Activated CD4-positive, alpha-beta T cell treated with anti-CD3 and anti-CD28 coated beads, Interleukin-2, amount 10 ng/mL, durations not matched to agents 7 days and 5 days (primary cell): ENCODE measurements at places on chromosomes 1 and 21. TPM values are rescaled to one million over a fixed set of nuclear protein-coding genes. Genes with fewer than 3 reads are reported as not detected.
A peak's percentile ranks its signal among the peaks of the same experiment; 100 is the strongest.

The SLC44A3 gene
- total RNA-seq = 0.52 TPM

The SYDE2 gene
- total RNA-seq = 1.6 TPM

The TNFAIP8L2 gene
- 33.7 TPM for total RNA-seq

The IL6R gene
- total RNA-seq = 9.3 TPM

The FMO5 gene
- 0.72 TPM for total RNA-seq

The HTR6 gene
- 0.10 TPM for total RNA-seq

The TMPRSS3 gene
- total RNA-seq = 8.9 TPM

The KRTAP12-2 gene
- total RNA-seq = not detected

The CCDC24 gene
- total RNA-seq = 1.3 TPM

DNA sequence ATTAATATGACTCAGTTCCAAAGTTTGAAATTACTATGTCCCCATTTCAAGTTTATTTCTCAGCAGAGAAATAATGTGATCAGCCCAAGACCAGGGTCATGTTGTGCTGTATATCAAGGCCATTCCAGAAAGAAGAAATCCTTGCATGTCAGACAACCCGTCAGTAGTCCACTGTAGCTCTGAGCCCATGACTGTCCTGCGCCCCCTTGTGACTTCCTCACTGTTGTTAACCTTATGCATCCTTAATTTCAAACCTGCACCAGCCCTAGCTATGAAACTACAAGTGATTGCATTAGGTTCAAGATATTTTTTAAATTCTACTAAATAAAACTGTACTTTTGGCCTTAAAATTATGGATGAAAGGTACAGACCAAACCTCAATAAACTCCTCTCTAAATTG lies 133.0 kb downstream of the LRRC7 start:
- no peak for DNase-seq

- no peak for DNase-seq
These were observed 11.2 kb upstream of the VPS45 start for GRCh38 chr1:150056407-150056806.

DNA sequence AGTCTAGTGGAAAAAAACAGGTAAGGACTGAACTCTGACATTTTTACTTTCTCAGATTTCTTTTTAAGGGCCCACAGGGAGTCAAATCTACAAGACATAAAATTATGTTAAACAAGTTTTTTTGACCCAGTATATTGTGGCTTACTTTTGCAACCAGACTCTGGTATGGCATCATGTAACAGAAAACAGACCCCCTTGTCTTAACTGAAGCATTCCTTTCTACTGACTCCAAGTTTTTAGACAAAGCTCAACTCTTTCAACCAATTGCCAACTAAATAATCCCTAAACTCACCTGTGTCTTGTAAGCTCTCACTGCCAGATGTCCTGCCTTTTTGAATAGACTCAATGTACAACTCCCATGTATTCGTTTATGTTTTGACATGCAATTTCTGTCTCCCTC lies 64.3 kb downstream of the FASLG start:
- no peak for DNase-seq

GRCh38 chr1:221841251-221841982 lies 99.5 kb upstream of the DUSP10 start:
- no peak for DNase-seq

DNA sequence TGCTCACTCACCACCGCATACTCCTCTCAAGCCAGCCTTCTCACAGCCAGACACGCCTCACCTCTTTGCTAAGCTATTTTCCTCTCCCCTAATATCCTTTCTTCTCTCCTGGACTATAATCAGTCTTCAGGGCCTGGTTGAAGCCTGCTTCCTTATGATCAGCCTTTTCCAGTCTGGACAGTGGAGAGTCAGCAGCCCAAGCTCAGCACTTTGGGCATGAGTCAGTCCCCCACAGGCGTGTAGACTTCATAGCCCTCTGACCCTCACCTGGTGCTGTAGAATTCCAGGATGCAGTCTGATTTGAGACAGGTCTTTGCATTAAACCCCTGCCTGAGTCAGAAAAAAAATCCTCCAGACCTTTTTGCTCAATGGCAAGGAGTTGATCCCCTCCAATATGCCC lies 2.5 kb downstream of the HPCAL4 start:
- DNase-seq = no peak

GRCh38 chr1:22024485-22025367 lies 23.3 kb downstream of the CELA3A start:
- peak; percentile 84 for DNase-seq

DNA sequence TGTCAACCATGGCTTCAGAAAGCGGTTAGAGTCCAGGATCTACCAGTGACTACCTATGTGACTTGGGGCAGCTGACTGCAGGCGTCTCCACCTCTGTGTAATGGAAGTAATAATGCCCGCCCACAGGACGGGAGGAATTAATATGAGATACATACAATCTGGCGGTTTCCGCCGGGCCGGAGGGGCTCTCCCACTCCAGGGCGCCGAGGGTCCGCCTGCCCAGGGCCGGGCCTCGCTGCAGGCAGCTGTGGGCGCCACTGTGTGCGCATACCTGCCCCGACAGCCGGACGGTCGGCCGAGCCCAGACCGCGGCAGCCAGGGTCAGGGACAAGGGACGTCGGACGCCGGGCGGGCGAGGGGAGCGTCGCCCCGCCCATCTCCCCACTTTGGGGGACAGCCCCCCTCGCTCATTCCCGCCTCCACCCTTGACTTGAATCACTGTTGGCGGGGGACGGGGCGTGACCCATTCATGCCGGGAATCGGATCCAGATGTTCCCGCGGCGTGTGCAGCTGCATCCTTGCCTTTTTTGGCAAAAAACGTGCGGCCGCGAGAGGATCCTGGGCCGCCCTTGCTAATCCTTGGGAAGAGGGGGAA lies 6.0 kb upstream of the SF3A3 start:
- no peak for DNase-seq

GRCh38 chr1:63790989-63791388 lies 17.2 kb downstream of the ROR1 start:
- DNase-seq = no peak

GRCh38 chr1:82116105-82116504 lies 315.4 kb downstream of the ADGRL2 start:
- no peak for DNase-seq

DNA sequence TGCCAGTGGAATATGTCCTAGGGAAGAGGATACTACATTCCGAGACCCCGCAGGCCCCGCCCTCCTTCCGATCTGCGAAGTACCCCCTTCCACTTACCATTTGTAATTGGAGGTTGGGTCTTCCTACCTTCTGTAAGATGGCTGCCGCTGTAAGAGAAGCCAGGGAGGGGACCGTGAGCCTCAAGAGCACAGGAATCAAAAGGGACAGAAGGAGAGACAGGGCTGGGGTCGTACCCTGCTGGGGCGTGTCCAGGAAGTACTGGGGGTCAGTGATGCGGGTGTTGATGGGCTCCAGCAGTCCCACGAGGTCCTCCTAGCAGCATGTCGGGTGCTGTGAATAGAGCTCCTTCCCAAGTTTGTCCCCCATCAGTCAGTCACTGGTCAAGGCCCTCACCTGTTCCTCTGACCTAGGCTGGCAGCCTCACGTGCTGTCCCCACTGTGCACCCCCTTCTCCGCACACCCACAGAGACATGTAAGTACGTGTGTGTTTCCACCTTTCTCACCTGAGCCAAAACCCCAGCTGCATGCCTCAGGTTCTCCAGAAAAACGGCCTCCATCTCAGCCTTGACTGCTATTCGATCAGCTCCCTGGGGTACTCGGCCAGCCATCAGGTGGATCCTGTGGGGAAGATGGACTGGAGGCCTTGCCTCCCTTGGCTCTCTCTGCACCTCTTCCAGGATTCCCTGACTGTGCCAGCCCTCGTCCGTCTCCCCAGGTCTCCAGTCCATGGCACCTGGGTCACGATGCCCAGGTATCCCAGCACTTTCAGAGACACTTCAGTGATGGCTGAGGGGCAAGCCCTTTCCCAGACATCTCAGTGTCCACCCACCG lies 1.8 kb downstream of the HYI start:
- DNase-seq = no peak

DNA sequence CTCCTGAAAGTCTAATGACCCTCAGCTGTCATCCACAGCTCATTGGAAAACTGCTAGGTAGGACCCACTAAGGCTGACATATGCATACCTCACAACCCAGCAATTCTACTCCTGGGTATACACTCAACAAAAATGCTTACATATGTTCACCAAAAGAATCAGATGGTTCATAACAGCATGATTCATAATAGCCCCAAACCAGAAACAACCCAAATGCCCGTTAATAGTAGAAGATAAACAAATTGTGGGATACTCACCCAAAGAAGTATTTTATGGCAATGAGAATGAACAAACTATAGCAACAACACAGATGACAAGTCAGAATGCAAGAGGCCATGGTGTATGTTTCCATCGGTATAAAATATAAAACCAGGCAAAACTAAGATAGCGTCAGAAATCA lies 124.6 kb downstream of the HLCS start:
- no peak for DNase-seq

DNA sequence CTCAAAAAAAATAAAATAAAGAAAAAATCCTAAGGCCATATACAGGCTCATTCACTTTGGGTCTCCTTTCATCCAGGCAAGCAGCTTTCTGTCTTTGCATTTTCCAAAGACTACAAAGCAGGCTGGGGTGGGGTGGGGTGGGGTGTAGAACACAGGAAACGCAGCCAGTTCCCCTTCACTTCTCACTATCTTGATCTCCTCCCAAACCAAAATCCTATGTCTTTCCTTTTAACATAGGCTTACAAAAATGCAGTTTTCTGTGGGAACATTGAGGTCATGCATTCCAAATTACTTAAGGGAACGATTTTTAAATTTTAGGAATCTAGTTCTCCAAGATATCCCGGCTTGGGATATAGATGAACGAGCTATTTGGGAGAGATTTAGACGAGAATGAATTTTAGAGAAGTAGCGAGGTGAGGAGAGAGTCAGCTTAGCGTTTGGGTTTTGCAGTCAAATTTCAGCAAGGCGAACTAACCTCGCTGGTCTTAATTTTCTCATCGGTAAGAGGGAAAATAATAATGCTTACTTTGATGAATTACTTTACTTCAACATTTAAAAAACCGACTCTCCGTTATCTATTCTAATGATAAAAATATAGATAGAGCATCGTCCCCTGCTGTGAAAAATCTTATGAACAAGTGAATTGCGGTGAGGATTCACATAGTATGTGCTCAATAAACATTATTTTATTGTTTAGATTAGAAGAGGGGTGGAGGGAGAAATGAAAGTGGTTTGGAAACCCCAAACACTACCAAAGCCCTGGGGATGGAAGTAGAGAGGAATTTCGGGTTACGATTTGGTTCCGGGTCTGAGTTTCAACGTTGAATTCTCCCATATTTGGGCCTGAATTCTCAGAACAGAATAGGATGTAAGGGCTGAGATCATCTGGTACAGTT lies 735 bp upstream of the STX12 start:
- DNase-seq = no peak

DNA sequence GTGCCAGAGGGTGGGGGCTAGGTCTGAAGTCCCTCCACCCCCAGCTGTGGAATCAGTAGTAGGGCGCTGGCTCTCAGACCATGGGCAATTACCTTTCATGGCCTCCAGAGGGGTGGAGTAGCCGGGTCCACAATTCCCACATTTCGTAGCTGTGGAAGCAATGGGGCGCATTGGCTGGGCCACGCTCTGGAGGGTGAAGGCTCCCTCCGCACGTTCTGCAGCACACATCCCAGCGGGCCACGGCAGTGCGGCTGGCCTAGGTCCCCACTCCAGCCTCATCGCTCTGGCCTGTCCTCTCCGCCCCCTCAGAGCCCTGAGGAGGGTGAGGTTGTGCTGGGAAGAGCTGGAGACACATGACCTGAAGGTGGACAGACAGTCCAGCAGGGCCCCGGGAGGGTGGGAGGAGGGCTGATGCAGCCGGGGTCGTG lies 2.9 kb downstream of the SELENBP1 start:
- no peak for DNase-seq

DNA sequence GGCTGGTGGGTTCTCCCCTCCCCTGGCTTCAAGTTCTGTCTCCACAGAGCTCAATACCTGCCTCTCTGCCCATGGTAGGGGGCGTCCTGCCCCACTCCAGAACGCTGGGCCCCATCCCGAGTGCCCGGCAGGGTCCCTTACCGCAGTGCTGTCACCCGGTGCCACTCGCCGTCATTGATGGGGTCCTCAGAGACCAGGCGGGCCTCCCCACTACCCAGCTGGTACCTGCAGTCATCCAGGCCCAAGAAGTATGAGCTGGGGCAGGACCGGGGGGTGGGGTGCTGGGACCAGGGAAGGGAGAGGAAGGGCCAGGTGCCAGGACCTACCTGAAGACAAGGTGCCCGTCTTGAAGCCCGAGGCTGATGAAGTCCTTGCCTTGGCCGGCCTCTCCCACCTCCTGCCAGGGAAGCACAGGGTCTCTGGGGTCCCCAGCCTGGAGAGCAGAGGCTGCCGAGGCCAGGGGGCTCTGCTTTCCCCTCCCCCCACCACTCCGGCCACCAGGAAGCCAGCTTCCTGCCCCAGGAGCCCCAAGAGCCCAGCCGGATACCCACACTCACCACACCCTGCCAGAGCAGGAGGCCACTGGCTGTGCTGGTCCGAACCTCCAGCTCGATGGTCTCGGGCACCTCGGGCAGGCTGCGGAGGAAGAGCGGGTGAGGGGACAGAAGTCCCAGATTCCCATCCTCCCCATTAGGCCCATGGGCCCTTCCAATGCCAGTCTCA lies 12.1 kb downstream of the LDLRAD2 start:
- no peak for DNase-seq
